Stromal cell of bone marrow (primary cell): ENCODE measurements at places on chromosomes 5 and 9.

DNA sequence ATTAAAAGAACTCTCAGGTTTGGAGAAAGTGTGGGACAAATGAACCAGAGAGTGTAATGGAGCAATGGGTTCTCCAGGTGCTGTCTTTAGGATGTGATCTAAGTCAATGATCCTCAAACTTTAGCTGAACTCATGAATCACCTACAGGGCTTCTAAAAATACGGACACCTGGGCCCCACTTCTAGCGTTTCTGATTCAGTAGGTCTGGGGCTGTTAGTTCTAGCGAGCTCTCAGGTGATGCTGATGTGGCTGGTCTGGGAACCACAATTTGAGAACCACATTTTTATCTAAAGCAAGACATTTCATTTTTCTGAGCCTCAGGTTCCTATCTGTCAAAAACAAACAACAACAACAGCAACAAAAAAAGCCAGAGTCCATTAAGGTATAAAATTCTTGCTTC, 35.1 kb upstream of the PCA3 start:
- no peak for DNase-seq

GRCh38 chr5:21807953-21808352, 1045.2 kb downstream of the CDH12 start:
- DNase-seq: peak; percentile 58

DNA sequence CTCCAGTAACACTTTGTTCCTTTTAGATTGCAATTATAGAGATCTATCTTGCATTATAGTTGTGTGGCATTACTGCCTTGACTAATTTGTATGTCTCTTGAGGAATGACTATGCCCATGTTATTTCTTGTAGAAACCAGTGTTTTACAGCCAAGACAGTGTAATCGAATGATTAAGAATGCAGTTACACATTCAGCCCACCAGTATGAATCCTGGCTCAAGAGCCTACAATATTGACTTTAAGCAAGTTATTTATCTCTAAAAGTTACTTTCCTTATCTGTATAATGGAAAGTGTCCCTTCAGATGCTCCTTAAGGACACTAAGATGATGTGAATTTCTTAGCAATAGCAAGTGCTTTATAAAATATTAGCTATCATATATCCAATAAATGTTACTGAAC, 9.7 kb upstream of the SNX24 start:
- DNase-seq: peak; percentile 16

- DNase-seq: no peak
These were observed 128.7 kb upstream of the APC start for GRCh38 chr5:112608975-112609374.

DNA sequence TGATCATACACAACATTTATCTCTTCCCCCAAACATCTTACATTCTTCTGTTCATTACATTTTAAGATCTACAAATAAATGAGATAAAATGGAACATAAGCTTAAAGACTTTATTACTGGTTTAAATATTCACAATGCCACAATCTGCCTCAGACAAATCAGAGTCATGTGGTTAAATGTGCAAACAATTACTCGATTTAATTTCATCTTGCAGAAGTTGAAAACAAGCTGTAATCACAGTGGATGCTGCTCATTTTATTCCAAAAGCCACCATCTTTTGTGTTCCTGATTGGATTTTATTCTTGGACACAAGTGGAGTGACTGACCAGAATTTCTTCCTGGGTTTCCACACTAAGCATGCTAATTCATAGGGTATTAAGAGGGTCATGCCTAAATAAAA, 33.2 kb downstream of the SPOCK1 start:
- DNase-seq: no peak

GRCh38 chr5:56207537-56207936, 25.6 kb downstream of the ANKRD55 start:
- no peak for DNase-seq

DNA sequence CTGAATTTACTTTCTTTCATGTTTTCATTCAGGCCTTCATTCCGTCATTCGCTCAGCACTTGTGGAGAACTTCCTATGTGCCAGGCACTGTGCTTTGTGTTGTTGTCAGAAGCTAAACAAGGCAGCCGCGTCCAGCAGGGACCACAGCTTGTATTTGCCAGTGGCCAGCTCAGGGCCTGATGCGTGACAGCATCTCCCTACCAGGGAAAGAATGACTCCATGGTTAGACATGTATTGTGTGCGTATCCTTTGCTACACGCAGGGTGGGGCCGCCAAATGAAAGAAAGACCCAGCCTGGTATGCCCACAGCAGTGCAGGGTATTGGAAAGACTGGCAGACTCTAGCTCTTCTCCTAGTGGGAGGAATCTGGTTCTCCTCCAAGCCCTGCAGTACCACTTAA, 4.7 kb upstream of the COL27A1 start:
- no peak for DNase-seq

DNA sequence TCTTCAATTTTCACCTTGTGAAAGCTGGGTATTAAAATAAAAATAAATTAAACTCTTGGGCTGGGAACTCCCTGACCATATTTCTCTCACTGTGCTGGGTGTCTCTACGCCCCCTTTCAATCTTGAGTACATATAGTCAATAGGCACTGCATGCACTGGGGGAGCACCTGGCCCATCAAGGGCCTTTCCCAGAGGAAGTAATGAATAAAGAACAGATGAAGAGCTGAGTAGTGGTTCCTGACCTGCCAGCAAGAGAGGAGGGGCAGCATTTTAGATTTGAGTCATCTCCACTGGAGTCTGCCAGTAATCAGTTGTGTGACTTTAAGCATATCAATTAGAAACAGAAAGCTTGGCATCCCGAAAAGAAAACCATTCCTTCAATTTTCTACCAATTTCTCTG, 6.2 kb downstream of the MAPKAP1 start:
- no peak for DNase-seq

- no peak for DNase-seq
These were observed 18.9 kb upstream of the EGFL7 start for GRCh38 chr9:136643596-136644342.

GRCh38 chr5:175489693-175490443, 11.5 kb downstream of the SFXN1 start:
- DNase-seq: no peak

- peak; percentile 68 for DNase-seq
These were observed 84.7 kb downstream of the CSNK1A1 start for GRCh38 chr5:149466457-149466972.

- DNase-seq: no peak
These were observed 265.9 kb downstream of the SAXO1 start for GRCh38 chr9:18766989-18767550.

GRCh38 chr5:14743601-14744295, 79.2 kb downstream of the OTULIN start:
- DNase-seq: peak; percentile 30

DNA sequence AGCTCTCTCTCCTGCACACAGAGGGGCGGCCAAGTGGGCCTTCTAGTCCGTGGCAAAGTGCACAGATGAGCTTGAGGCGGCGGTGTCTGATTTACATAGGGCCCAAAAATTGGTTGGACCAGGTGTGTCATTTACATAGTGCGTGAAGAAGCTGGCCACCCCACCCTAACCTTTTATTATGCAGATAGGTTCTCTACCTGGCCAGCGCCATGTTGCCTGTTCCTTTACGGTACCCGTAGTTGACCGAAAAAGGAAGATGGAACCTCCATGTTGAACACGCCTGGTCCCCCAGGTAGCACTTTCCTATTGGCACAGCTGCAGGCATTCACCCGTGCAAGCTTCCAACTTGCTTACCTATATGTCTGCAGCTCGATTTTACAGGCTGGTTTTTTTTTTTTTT, 61.5 kb downstream of the GNA14 start:
- DNase-seq: no peak

- no peak for DNase-seq
These were observed 22.4 kb upstream of the MRNIP start for GRCh38 chr5:179880848-179881590.

- DNase-seq: no peak
These were observed 77.1 kb downstream of the GOLPH3 start for GRCh38 chr5:32096891-32097595.

DNA sequence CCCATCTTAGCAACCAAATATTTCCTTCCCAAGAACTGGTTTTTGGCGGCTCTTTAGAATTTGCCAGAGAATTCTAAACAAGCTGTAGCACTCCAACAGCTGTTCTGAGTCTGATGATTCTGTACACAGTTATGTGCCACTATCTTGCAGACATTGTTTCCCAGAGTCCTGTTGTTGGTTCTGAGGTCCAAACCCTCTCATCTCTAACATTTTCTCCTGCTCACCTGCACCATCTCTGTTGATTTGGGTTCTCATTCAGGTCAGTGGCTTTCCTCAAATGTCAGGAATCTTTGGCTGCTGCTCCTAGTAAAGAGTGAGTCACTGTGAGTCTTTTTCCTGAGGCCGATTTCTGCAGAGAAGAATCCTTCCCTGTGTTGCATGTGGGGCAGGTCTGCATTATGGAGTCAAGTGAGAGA, 50.0 kb downstream of the CAMSAP1 start:
- DNase-seq: peak; percentile 6

GRCh38 chr9:86230858-86231257, 28.6 kb downstream of the C9orf153 start:
- DNase-seq: no peak

GRCh38 chr5:39757131-39757530, 332.4 kb upstream of the DAB2 start:
- no peak for DNase-seq

DNA sequence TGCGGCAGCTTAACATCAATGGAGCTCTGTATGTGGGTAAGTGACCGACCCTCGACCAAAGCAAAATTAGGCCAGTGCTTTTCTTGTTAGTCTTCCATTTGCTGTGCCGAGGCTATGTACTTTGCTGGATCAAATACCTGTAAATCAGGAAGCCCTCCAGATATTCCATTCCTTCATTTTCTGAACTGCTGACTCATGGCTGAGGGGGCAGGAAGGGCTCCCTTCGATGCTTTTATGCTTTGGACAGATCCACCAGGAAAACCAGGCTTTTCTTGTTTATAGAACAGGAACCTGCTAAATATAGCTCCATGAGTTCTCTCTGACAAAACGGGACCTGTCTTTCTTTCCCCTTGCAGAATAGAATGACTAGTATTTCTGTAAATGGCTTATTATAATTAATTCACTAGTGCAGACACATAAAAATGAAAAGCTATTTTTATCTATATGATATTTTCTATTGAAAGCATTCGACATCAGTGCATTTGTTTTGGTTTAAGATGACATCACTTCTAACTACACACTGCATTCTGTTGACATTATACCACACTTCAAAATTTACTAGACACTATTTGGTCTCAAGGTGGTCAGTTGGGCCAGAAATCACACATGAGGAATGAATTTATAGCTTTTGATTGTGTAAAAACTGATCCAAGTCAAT, 93.3 kb downstream of the LIFR start:
- DNase-seq: no peak

DNA sequence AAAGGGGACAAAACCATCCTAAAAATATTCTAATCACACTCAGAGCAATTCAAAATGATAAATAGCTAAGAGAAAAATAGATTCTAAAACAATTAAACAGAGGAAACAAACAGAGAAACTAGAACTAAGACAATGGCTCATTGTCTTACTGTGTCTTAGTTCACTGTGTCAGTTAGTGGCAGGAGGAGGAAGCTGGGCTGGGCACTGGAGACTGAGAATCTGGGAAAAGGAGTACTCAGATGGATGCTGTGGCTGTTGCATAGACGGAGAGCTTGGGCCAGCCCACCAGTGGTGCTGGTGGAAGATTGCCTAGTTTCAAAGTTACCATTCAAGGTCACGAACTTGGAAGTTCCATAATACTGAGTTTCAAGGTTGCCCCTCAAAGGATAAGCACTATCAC, 94.7 kb upstream of the IFNK start:
- DNase-seq: no peak

DNA sequence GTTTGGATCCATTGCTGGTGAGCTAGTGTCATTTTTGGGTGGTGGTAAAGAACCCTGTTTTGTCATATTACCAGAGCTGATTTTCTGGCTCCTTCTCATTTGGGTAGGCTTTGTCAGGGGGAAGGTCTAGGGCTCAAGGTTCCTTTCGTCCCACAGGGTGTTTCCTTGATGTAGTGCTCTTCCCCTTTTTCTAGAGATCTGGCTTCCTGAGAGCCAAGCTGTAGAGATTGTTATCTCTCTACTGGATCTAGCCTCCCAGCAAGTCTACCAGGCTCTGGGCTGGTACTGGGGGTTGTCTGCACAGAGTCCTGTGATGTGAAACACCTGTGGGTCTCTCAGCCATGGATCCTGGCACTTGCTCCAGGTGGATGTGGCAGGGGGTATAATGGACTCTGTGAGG, 145.9 kb downstream of the HINT1 start:
- DNase-seq: no peak

DNA sequence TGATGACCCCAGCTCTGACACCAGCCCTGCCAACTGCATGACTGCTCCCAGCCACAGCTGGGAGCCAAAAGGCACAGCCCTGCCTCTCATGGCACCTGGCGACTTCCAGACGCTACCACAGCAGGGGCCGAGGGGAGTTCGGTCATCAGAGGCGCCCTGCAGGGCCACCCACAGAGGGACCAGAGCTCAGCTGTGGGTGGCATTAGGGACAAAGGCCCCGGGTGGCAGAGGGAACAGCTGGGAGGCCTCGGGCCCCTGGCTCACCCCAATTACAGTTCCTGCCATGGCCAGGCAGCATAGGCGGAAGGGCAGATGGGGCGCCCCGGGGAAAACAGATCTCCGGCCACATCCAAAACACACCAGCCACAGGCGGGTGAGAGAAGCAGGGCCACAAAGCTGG, 3.6 kb downstream of the SOHLH1 start:
- no peak for DNase-seq

DNA sequence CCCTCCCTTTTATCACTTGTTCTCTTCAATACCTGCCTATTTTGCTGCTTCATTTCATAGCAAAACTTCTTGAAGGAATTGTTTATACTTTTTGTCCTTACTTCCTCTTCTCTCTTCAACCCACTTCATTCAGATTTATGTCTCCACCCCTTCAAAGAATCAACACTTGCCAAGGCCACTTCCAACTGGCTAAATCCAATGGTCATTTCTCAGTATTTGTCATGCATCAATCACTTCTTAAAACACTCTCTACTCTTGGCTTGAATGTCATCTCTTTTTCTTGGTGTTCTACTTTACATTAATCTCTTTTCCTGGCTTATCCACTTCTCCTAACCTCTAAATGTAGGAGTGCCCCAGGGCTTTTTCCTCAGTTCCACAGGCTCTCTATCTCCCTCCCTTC, 8.3 kb upstream of the FCHO2 start:
- DNase-seq: no peak

DNA sequence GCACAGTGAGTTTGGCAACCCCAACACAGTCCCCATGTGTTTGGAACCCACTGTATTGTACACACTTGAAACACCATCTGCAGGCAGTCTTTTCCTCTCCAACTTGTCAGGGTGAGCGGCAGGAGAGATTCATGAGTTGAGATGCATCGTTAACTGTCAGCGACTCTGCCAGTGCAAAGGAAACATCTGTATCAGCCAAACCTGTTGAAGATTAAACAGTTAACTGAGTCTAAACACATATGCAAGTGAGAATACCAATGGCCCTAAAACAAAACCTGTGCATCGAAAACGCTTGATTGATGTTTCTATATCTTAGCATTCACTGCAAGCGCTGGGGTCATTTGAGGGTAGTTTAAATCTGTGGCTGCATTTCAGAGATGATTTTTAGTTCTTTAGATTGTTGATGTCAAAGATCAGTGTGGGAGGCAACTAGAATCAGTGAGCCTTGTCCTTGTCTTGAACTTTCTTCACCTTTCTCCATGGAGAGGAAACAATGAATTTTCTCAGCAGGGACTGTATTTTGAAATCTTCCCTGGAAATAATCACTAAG, 41.3 kb upstream of the PAM start:
- DNase-seq: peak; percentile 7

- DNase-seq: no peak
These were observed 527.8 kb upstream of the ZNF608 start for GRCh38 chr5:125274211-125274610.
